Heart left ventricle (tissue), 16 donors: ENCODE measurements at places on chromosomes 1 and 21. TPM values are rescaled to one million over a fixed set of nuclear protein-coding genes. Genes with fewer than 3 reads are reported as not detected.

GRCh38 chr1:108801101-108801500 lies 54.6 kb downstream of the STXBP3 start:
- DNase-seq, result no peak

DNA sequence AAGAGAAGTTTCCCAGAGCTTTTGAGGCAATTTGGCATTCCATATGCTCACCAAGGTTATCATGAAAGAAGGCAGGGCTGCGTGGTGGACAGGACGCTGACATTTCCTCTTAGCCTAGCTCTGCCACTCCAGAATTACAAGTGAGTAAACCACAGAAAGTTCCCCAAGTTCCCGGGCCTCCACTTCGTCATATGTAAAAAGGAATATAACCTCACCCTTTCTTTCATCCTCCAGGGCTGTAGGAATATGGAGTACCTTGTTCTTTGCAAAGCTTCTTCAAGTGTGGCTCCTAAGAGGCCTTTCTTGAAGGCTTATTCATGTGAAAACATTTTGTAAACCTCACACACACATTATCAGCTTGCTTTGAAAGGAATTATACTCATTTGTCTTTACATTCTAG lies 210.2 kb downstream of the GREM2 start:
- no peak for DNase-seq

GRCh38 chr1:167805041-167805556 lies 83.3 kb downstream of the MPZL1 start:
- DNase-seq, result no peak

GRCh38 chr1:27592232-27592930 lies 11.6 kb downstream of the AHDC1 start:
- DNase-seq, result no peak

GRCh38 chr1:7967651-7968050 lies 6.1 kb downstream of the PARK7 start:
- no peak for DNase-seq

DNA sequence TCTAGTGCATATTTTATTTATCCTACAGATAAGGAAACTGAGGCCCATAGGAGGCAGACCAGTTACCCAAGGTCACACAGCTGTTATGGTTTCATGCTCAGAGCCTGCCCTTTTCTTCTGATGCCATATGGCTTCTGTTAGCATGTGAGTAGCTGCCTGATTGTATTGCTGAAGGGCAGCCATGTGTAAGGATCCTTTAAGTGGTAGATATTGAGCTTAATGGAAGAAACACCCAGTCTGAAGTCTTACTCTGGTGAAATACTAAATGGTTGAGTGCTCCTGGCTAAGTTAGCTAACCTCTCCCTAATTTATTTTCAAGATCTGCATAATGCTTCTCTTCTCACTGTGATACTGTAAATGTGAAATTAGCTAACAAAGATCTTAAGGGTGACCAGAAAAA lies 30.9 kb downstream of the ADAMTS5 start:
- DNase-seq, result no peak

The TDRD5 gene
- not detected for total RNA-seq

GRCh38 chr1:209384710-209385550 lies 198.6 kb upstream of the CAMK1G start:
- DNase-seq, result no peak

DNA sequence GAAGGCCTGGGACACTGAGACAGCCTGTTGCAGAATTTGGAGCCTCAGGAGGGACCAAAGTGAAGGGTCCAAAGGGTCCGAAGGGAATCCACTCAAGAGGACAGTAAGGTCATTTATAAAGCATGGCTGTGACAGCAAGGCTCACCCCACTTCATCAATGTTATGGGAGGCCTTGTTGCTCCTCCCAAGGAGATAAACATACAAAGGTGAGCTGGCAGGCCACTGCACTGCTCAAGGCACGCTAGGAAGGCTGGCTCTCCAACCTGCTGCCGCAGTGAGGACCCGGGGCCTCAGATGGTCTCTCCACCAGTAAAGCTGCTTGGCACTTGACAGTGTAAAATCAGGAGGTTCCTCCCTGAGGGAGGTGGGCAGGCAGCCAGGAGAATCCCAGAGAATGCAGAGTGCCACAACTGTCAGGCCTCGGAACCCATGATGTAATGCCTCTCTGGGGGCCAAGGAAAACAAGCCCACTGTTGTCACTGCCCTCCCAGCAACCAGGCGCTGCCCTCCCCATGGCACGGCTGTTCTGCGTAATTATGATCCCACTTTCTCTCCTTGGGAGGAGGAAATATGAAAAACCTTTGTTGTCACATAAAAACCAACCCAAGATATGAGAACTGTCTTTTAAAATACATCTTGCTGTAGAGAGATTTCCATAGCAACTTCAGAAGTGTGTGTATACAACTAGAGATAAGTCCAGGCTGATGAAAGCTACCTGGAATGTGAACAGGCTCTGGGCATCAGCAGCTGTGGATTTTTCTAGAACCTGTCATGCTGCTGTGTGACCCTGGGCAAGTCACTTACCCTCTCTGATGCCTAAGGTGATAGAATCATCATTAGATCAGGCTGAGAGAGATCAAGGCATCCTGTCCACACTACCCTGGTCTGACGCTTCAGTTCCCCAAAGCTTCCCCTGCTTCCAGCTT lies 102.5 kb downstream of the KCNN3 start:
- no peak for DNase-seq

GRCh38 chr1:219173758-219174459 lies at the start of gene LYPLAL1:
LYPLAL1 (plus strand) TSS chr1:219173878; CDS start chr1:219173891, 13 bp downstream.
- peak; percentile 96 for DNase-seq

The NPHS2 gene
- total RNA-seq, result not detected

GRCh38 chr1:17600321-17600720 lies 60.8 kb downstream of the ARHGEF10L start:
- DNase-seq, result no peak

The S100A5 gene
- total RNA-seq, result not detected
